SIG-M5 (cell line): ENCODE measurements at places on chromosomes 5 and 9.

DNA sequence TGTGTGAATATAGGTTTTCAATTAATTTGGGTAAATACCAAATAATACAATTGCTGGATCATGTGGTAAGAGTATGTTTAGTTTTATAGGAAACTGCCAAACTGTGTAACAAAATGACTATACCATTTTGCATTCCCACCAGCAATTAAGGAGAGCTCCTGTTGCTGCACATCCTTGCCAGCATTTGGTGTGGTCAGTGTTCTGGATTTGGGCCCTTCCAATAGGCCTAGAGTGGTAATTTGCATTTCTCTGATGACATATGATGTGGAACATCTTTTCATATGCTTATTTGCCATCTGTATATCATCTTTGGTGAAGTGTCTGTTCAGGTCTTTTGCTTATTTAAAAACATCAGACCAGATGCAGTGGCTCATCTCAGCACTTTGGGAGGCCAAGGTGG lies 11.6 kb upstream of the RFK start:
- DNase-seq = no peak

DNA sequence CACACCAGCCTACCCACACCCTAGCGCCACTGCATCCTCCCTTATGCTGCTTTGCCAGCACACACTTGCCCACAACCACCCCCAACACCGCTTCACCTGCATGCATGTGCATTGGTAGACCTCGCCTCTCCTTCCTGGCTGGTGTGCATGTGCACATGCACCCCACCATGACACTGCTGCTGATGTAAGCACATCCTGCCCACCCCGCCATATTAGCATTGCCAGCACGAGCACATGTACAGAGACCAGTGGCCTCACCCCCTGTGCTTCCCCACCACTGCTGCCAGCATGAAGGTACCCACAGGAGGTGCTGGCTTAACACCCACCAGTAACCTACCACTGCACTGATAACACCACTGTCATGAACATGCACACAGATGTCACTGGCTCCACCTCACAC lies 218.2 kb downstream of the SLCO4C1 start:
- DNase-seq = no peak

- DNase-seq = no peak
Measured at GRCh38 chr5:51517838-51518237, 134.6 kb downstream of the ISL1 start.

DNA sequence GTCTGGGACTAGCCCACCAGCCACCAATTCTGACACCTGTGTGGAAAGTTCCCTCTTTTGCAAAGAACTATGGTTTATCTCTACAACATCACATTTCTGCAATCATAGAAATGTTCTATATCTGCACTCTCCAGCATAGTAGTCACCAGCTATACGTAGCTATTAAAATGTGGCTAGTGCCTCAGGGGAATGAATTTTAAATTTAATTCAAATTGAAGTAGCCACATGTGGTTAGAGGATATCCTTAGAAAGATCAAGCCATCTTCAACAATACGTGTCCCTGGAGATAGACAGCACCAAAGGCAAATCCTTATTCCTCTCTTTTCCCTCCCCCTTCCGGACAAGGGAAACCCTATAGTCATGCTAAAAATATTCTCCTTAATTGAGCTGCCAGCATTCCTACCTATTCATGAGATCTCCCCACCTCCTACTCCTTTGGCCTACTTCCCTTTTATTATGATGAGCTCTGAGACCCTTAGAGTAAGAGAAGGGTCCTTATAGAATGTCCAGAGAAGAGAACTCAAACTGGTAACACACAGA lies 11.1 kb downstream of the LCP2 start:
- DNase-seq = no peak

- DNase-seq = no peak
Measured at GRCh38 chr5:170430866-170431437, 41.8 kb upstream of the KCNMB1 start.
